Stimulated activated CD8-positive, alpha-beta memory T cell treated with anti-CD3 and anti-CD28 coated beads, Interleukin-4, amount 100 ng/mL, for 48 hours (primary cell): ENCODE measurements at places on chromosomes 5 and 9.

DNA sequence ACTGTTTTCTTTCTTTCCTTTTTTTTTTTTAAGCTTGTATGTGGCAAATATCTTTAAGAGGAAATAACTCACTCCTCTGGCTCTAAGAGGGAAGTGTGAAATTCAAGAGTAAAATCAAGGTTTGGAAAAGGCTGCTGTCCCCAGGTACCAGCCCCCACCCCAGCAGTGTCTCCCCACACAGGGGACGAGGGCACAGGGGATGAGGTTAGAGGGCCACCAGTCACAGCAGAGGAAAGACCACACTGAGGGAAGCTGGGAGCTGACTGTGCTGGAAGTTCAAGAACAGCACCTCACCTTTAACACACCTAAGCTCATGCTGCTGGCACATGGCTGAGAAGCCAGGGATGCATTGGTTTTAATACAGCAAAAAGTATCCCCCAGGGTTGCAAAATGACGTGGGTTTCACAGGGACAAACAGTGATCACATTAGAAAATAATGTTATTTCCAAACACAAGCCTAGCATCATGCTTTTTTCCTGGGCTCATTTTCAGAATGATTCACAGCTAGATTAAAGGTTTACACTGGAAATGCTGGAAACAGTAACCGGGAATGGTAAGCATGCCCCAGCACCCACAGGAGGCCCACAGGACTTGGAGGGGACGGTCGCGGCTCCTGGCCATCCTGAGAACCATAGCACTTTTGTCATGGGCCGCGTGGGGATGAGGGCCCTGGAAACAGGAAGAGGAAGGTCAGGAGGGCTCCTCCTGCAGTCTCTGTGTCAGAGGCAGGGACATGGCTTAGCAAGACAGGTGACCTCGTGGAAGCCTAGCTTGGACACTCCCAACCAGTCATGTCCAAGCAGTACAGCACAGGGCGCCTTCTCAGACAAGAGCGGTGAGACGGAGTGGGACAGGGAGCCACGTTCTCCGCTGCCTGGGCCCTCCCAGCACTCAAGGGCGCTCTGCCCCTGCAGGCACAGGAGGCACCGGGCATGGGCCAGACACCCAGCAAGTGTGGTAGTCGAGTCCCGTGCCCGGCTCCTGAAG, 6.9 kb downstream of the LPCAT1 start:
- DNase-seq: peak; percentile 20

DNA sequence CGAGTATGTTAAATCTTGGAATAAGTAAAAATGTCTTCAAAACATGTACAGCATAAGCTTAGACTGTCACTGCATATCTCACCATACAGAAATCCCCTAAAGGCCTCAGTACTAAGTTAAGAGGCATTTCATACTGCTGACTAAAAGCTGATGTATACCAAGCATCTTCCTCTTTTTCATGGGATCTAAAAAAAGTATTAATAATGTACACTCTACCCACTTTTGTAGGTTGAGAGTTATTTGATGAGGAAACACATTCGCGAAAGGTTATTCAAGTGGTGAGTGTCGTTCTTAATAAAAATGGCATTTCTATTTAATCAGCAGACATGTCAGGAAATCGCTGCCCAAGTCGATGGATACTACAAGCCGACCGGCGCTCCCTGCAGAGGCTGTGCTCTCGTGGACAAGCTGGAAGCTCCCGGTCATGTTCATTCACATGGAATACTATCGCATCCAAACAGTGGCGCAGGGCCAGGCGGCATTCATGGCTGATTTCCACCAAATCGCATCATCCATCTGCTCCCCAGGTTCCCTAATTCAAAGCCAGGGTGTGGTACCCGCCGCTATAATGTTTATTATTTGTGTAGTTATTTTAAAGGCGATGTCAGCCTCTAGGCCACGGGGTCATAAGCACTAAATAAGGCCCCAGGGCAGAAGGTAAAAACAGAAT, 724 bp downstream of the SGTB start:
- DNase-seq: peak; percentile 45

DNA sequence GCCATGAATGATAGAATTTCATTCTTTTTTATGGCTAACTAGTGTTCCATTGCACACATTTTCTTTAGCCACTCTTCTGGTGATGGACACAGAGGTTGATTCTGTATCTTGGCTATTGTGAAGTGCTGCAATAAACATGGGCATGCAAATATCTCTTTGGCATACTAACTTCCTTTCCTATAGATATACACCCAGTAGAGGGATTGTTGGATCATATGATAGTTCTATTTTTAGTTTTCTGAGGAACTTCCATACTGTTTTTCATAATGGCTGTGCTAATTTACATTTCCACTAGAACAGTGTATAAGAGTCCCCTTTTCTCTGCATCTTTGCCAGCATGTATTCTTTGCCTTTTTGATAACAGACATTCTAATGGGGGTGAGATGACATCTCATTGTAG, 50.4 kb upstream of the CDK5RAP2 start:
- no peak for DNase-seq

GRCh38 chr9:135602789-135603481, 36.4 kb downstream of the GLT6D1 start:
- DNase-seq: peak; percentile 81
